ENCODE measurements at places on chromosomes 16 and 17. TPM values are rescaled to one million over a fixed set of nuclear protein-coding genes. Genes with fewer than 3 reads are reported as not detected.

The HBA2 gene
- not detected for total RNA-seq

The SYCE1L gene
- total RNA-seq = 7.9 TPM

The HS3ST2 gene
- not detected for total RNA-seq

The ABCC6 gene
- total RNA-seq = not detected

The ACSM2A gene
- 0.17 TPM for total RNA-seq

The CCL1 gene
- total RNA-seq = 111 TPM

The CA5A gene
- total RNA-seq = not detected

The ANKRD11 gene
- 152 TPM for total RNA-seq

The CEP295NL gene
- total RNA-seq = 0.56 TPM

The B9D1 gene
- total RNA-seq = 6.3 TPM

The ASPA gene
- total RNA-seq = not detected

The HS3ST4 gene
- not detected for total RNA-seq

The TBX6 gene
- total RNA-seq = 2.1 TPM

The ACSM5 gene
- total RNA-seq = not detected

The MYH3 gene
- 8.1 TPM for total RNA-seq

The CTF1 gene
- 0.17 TPM for total RNA-seq

The INO80E gene
- 129 TPM for total RNA-seq

The MYH2 gene
- not detected for total RNA-seq

The CNEP1R1 gene
- 23.0 TPM for total RNA-seq

The TMEM88 gene
- 6.1 TPM for total RNA-seq

The KRT40 gene
- total RNA-seq = not detected

The ADAMTS18 gene
- not detected for total RNA-seq

The ZNF18 gene
- 8.0 TPM for total RNA-seq

The OTOA gene
- not detected for total RNA-seq

The CORO6 gene
- 6.4 TPM for total RNA-seq

The KRT39 gene
- total RNA-seq = not detected

The SYNGR3 gene
- 18.1 TPM for total RNA-seq

The RAP1GAP2 gene
- 1.5 TPM for total RNA-seq

The GRAPL gene
- 6.4 TPM for total RNA-seq

The SPN gene
- total RNA-seq = 157 TPM

The MOSMO gene
- total RNA-seq = 13.6 TPM
